Stimulated activated CD4-positive, alpha-beta T cell treated with anti-CD3 and anti-CD28 coated beads, Interleukin-15, amount 100 ng/mL, for 1 hour (primary cell): ENCODE measurements at places on chromosomes 7 and 10.
A peak's percentile ranks its signal among the peaks of the same experiment; 100 is the strongest.

DNA sequence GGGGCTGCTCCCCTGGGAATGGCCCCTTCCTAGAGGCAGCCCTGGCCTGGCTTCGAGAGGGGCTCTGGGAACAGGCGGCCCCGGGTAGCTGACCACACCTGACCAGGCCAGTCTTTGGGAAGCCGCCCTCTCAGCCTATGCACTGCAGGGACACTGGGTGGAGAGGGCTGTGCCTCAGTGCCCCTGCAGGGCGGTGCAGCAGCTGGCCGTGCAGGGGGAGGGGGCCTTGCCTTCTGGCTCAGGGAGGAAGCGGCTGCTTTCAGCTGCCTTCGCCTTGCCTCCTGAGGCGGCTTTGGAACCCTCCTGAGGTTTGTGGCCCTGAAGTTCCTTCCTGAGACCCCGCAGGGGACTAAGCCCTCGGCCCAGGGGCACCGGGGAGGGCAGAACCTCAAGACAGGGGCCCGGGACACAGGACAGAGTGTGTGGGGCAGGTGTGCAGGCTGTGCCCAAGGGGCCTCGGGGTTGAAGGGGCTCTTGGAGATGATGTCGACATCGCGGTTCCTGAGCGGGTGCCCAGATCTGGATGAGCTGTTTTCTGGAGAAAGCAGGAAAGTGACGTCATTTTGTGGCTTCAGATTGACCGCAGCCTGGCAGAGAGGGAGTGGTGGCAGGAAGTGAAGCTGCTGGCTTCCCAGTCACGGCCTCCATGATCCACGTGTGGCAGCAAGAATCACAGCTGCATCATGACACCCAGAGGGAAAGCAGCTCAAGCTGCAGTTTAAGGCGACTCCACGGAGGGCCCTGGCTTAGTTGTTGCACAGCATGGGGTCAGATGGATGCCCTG lies 17.7 kb downstream of the ADAM8 start:
- peak; percentile 57 for DNase-seq

- DNase-seq, result no peak
Observed at GRCh38 chr10:123904834-123905409, 13.3 kb upstream of the CPXM2 start.

GRCh38 chr10:21141946-21142492 lies 244.9 kb upstream of the NEBL start:
- DNase-seq, result no peak

DNA sequence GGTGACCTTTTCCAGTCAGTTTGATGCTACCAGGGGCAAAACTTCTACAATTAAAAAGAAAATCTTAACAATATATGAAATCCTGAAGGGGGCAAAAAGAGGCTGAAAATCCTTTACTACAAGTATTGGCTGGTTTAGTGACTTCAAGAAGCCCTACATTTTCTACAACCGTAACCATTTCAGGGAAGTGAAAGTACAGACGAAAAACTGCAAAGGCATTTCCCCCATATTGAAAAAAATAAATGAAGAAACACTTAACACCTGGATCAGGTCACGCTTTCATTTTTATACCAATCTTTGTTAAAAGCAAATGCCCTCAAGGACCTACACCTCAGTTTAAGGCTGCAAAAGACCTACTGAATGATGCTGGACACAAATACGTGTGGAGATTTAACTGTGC lies 38.6 kb downstream of the IL6 start:
- no peak for DNase-seq

DNA sequence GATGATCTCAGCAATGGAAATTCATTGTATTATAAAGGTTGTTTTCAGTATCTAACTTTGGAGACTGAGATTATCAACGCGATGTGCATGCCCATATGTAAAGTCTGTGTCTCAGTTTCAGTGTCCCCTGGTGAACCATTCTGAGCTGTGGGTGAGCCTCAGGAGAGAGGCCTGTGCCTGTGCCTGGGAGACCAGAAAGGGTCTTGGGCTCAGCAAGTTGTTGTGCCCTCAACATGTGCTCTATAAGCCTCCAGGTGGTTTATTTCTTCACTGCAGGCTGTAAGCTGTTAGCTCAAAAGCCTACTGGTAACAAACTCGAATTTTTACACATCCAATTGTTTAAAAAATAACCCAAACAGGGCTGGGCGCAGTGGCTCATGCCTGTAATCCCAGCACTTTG lies 151.9 kb downstream of the PKD1L1 start:
- no peak for DNase-seq

- no peak for DNase-seq
Observed at GRCh38 chr7:33273356-33273755, 144.0 kb downstream of the BBS9 start.

DNA sequence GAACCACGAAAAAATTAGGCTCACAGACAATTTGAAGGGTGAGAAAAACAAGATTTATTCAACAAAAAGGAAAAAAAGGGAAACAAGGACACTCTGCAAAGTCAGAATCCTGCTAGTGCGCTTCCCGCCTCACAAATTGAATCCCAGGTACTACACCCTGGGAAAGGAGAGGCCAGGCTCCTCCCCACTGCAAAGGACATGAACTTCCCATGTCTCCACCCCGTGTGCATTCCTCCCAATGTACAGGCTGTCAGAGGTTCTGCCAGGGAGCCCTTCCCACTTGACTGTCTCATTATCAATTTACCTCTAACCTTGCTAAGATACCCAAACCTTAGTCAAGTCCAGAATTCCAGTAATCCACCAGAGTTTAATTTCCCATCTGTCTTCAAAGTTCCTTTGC lies 70.4 kb upstream of the CDK1 start:
- no peak for DNase-seq

GRCh38 chr7:78970440-78970916 lies 483.0 kb downstream of the MAGI2 start:
- DNase-seq, result no peak

- no peak for DNase-seq
Observed at GRCh38 chr10:92851003-92851402, 2.7 kb downstream of the EXOC6 start.

- DNase-seq, result no peak
Observed at GRCh38 chr7:151248346-151249033, at the start of gene SMARCD3. SMARCD3 (minus strand) TSS chr7:151248694; CDS start chr7:151248562, 132 bp downstream.

DNA sequence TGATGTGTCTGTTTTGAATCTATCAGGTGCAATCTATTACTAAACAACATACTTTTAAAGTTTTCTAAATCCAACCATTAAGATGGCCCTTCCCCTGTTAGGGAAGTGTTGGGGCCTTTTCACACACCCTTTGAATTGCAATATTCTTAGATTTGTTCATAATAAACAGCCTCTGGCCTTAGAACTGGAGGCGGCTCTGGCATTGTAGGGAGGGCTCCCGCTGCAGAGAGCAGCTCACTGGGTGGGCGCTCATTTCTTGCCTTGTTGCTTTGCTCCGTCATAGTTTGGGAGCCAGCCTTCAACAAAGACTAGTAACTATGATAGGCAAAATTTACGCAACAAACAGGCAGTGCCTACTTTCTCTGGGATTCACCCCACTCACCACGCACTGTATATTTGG lies 4.2 kb upstream of the HOXA10 start:
- DNase-seq, result no peak

GRCh38 chr7:1668396-1669063 lies 1.5 kb upstream of the ELFN1 start:
- DNase-seq, result no peak

DNA sequence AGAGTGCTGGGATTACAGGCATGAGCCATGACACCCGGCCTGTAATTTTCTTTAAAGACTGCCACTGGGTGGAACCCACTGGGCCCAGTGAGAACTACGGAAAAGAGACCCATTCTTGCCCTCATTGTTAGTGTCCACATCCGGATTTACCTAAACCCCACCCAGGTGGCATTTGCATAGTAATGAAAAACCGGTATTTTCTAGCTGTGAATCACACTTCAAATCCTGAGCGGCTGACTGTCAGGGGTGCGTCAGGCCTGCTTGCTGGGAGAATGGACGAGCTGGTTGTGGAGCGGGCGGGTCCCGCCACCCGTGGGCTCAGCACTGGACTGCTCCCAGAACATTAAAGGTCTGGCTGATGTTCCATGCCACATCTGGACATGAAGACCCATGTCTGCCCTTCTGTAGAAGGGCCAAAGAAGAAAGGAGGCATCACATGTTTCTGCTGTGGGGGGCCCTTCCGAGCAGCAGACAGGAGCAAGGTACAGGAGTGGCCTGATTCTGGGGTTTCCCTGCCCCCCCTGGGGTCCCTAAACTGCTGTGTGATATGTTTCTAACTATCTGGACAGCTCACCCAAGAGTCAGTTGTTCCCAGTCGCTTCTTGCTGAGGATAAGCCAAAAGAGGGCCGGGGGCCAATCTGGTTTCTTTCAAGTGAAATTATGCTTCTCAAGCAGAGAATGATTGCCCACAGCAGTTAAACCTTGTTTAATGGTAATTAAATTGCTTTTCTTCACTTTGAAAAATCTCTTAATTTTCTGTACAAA lies 46.4 kb downstream of the KIAA1217 start:
- DNase-seq, result no peak

DNA sequence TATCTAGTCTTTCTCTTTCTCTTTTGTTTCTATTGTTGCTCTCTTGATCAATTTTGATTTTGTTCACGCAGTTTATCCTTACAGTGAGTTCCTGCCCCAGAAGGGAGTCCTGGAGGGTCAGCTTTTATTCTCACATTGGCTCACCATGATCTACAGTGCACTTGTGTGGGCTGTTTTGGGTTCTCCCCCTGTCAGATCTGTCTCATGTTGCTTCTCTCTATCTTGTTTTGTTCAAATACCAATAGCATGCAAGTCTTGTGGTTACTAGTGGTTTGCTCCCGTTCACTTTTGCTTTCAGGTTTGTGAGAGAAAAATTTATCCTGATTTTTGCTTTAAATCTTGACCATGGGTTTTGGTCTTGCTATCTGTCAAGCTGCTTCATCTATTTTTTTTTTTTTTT lies 74.3 kb downstream of the PTN start:
- DNase-seq, result no peak

DNA sequence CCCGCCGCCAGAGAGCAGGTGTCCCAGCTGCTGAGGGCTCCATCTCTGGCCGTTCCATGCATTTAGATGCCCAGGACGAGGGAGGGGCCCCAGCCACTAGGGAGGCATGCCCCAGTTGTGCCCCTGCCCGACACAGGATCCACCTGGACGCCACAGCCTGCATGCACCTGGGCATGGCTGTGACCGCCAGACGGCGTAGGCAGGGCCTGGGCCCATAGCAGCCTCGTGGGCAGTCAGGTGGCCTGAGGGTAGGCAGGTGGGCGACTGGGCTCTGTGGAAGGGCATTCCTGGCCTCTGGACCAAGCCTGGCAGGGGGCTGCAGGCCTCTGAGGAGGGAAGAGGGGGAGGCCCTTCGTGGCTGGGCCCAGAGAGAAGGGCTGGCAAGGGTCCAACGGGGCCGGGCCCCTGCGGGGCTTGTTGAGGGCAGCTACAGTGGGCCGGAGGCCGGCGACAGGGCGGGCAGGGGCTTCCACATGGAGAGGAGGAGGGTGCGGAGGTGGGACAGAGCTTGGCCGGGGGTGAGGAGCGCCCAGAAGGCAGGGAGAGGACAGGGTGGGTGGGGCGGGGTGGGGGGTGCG lies 76.0 kb upstream of the NKX6-2 start:
- DNase-seq, result no peak

- DNase-seq, result no peak
Observed at GRCh38 chr7:102982235-102982634, 69.4 kb downstream of the LRRC17 start.

GRCh38 chr10:126161691-126162090 lies 226.6 kb downstream of the ADAM12 start:
- DNase-seq, result no peak

GRCh38 chr10:11411926-11412545 lies 199.4 kb downstream of the USP6NL start:
- DNase-seq, result no peak

GRCh38 chr10:129169115-129169514 lies 297.9 kb upstream of the MGMT start:
- DNase-seq, result no peak

DNA sequence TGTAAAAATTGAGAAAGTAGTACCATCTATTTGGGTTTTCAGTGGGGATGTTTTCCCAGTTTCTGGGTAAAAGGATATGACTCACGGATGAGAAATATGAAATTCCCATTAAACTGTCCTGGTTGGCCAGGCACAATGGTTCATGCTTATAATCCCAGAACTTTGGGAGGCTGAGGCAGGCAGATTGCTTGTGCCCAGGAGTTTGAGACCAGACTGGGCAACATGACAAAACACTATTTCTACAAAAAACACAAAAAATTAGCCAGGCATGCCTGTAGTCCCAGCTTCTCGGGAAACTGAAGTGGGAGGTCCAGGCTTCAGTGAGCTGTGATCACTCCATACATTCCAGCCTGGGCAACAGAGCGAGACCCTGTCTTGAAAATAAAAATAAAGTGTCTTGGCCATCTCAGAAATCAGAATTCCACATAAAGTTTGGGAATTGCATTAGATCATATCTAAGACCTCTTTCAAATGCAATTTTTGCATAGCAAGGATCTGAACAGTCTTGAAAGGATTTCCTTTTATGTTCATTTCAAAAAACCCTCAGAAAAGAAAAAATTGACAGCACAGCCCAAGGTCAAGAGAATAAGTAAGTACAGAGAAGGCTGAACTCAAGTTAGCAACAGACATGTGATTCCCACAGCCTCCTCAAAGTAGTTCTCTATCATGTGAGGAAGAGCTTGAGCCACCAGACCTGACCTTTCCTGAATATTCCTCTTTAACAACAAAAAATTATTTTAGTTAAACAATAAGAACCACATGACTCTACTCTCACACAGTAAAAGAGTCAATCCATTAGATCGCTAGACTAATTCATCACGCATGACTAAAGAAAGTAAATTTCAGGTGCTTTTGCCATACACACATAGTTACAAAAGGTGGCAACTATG lies 141.5 kb upstream of the CAV2 start:
- DNase-seq, result no peak

DNA sequence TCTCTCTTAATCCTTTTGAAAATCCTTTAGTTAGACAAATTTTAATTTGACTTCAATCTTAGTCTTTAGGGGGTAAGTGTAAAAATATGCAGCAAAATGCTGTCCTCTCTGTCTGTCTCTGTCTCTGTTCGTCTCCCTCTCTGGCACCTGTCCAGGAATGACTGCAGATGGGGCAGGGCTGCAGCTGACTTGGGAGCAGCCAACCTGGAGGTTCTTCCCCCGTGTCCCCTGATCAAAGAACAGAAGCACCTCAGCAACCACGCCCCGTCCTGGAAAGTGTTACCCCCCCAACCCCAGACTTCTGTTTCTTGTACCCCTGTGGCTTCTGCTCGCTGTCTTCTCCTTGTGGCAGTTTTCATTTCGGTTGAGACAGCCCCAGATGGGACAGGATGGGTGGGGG lies 141.6 kb upstream of the NPS start:
- no peak for DNase-seq

- DNase-seq, result no peak
Observed at GRCh38 chr10:17233286-17233991, 5.4 kb downstream of the VIM start.

GRCh38 chr7:102967798-102968197 lies 55.0 kb downstream of the LRRC17 start:
- DNase-seq, result no peak

GRCh38 chr7:84040355-84040754 lies 154.2 kb downstream of the SEMA3A start:
- DNase-seq, result no peak
